ENCODE measurements at places on chromosomes 13 and 19. TPM values are rescaled to one million over a fixed set of nuclear protein-coding genes. Genes with fewer than 3 reads are reported as not detected.

Gene FGF9
- total RNA-seq = not detected

Gene LRRC63
- total RNA-seq = not detected

Gene GPC6
- total RNA-seq = 19.2 TPM

GRCh38 chr13:94233401-94233800 is 246.1 kb downstream of the DCT start:
- no peaks in the 10 kb centered on the region for H3K27me3 ChIP-seq
- H3K27ac ChIP-seq = no peak overlapping the region
- no peak for DNase-seq
- peaks cover 13% of the 10 kb centered on the region for H3K4me1 ChIP-seq

GRCh38 chr13:76213423-76213904 is 577.3 kb downstream of the LMO7 start:
- H3K4me3 ChIP-seq = no peak overlapping the region
- H3K27ac ChIP-seq = no peak overlapping the region
- no peaks in the 10 kb centered on the region for H3K27me3 ChIP-seq
- no peaks in the 10 kb centered on the region for H3K4me1 ChIP-seq
- DNase-seq = no peak

DNA sequence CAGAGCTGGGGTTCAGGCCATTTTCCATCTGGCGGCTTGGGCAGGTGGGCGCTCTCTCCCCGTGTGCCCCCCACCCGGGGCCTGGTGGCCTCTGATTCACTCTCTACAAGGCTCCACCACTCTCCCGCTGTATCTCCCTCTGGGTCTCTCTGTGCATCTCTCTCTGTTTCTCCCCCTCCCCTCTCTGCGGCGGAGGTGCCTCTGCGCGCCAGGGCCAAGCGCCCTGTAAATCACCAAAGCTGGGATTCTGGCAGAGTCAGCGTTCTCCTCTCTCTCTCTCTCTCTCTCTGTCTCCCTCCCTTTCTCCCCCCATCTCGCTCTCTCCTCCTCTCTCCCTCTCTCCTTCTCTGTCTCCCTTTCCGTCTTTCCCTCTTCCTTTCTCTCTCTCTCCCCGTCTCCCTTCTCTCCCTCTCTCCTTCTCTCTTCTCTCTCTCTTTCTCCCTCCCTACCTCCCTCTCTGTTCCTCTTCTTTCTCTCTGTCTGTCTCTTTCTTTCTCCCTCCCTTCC is 3.9 kb downstream of the NFIC start:
- no peaks in the 10 kb centered on the region for H3K27me3 ChIP-seq
- H3K36me3 ChIP-seq = no peaks in the 10 kb centered on the region
- peak overlapping the region; percentile 81 for H3K4me3 ChIP-seq
- peaks cover 3% of the 10 kb centered on the region for H3K4me1 ChIP-seq
- DNase-seq = no peak

DNA sequence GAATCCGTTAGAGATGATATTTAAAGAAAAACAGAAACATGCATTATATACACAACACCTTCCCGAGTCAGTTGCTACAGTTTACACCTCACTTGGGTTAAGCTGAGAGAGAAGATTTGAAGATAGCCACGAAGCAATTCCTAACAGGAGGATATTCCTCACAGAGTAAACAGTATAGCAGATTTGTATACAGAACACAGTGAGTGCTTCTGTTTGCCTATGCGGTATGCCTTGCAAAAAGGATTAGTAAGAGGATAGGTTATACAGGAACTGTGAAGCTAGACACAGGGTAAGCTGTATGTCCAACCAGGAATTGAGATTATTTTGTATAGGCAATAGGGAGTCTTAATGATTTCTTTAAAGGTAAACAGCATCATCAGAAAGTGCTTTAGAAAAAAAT is 471.8 kb downstream of the LIG4 start:
- no peak overlapping the region for H3K27ac ChIP-seq
- no peaks in the 10 kb centered on the region for H3K4me1 ChIP-seq
- H3K36me3 ChIP-seq = no peaks in the 10 kb centered on the region
- H3K4me3 ChIP-seq = no peak overlapping the region
- H3K27me3 ChIP-seq = no peaks in the 10 kb centered on the region

- H3K27ac ChIP-seq = no peak overlapping the region
- DNase-seq = no peak
- H3K27me3 ChIP-seq = no peaks in the 10 kb centered on the region
- H3K4me3 ChIP-seq = no peak overlapping the region
- no peaks in the 10 kb centered on the region for H3K4me1 ChIP-seq
- peaks cover 39% of the 10 kb centered on the region for H3K36me3 ChIP-seq
Observed at GRCh38 chr19:44960906-44961728, 5.9 kb downstream of the CLPTM1 start.

Measured in right lobe of liver (tissue), 6 donors.